ENCODE measurements at places on chromosomes 5 and 9. TPM values are rescaled to one million over a fixed set of nuclear protein-coding genes. Genes with fewer than 3 reads are reported as not detected.

The TEX48 gene
- not detected for total RNA-seq

The SPINK13 gene
- total RNA-seq, result not detected

The ZNF366 gene
- 4.4 TPM for total RNA-seq

The TTC33 gene
- 16.7 TPM for total RNA-seq

The IL13 gene
- total RNA-seq, result not detected

- no peak for DNase-seq
Measured at GRCh38 chr5:85030316-85031084, 645.8 kb upstream of the EDIL3 start.

DNA sequence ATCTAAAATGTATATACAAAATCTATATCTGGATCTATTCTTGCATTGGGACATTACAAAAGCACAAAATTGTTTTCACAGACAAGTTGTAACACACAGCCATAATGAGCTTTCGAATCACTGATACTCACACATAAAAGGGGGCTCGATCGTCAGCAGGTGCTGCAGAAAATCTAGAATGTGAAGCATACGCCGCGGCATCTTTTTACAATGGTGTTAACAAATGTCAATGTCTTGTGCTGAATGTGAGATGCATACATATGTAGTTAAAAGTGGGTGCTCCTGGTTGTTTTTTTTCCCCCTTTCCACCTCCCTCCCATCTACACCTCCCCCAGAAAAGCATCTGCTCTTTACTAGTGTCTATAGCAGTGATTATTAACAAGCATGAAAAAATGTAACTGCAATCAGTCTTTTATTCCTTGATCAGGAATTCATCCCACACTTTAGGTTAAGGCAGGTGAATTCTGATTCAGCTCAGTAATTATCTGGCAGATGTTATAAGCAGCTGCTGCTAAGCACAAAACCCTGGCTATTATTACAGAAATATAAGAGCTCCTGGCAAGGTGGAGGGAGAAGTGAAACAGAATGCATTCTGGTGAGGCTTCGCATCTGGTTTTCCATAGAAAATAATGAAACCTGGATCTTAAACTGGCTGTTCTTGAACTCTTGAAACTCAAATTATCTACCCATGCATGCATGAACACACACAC lies 114.1 kb downstream of the MPDZ start:
- DNase-seq, result no peak

- DNase-seq, result no peak
Measured at GRCh38 chr9:72415163-72415562, 50.2 kb upstream of the ZFAND5 start.

- no peak for DNase-seq
Measured at GRCh38 chr5:52771343-52772039, 16.2 kb upstream of the ITGA1 start.

Data from right atrium auricular region (tissue), 2 donors.